Mesothelial cell of epicardium (in vitro differentiated cells): ENCODE measurements at places on chromosomes 16 and 17. TPM values are rescaled to one million over a fixed set of nuclear protein-coding genes. Genes with fewer than 3 reads are reported as not detected.

The TMC5 gene
- total RNA-seq: 1.4 to 2.2 TPM (median 1.6 TPM) in 3 replicates

DNA sequence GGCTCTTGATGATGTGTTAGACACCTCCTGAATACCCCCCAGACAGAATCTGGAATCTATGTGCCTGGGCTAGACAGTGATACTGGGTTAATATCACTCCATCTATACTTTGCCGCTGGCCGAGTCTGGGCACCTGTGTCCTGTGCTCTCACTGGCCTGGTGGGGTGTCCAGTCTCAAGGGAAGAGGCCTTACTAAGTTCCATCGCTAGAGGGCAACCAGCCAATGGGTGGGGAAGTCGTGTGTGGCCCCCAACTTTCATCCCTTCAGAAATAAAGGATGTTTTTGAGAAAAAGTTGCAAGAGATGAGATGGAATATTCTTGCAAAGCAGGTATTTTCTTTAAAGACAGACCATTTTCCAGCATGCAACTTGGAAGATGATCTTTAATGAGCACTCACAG is 1.6 kb upstream of the GLP2R start:
- DNase-seq: no peak

- DNase-seq: no peak
Measured at GRCh38 chr17:43449470-43450248, 34.1 kb upstream of the DHX8 start.

DNA sequence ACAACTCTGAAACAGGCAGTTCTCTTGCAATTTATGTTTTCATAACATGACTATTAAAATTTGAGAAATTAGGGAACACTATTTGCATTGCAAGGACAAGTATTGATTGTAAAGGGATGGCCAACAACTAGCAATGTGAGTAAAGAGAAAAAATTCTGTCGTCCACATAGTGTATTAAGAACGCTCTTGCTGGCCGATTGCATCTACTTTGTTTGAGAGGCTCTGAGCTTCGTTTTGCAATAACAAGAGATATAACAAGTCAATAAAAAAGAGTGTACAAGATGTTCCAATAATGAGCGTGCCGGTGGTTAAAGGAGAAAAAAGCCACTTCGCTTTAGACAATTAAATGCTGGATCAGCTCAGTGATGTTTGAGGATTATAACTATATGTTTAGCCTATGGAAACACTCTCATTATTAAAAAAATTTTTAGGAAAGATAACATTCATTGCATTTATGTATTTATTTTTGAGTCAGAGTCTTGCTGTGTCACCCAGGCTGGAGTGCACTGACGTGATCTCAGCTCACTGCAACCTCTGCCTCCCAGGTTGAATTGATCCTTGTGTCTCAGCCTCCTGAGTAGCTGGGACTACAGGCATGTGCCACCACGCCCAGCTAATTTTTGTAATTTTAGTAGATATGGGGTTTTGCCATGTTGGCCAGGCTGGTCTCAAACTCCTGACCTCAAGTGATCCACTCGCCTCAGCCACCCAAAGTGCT is 19.2 kb upstream of the TOM1L1 start:
- no peak for DNase-seq

DNA sequence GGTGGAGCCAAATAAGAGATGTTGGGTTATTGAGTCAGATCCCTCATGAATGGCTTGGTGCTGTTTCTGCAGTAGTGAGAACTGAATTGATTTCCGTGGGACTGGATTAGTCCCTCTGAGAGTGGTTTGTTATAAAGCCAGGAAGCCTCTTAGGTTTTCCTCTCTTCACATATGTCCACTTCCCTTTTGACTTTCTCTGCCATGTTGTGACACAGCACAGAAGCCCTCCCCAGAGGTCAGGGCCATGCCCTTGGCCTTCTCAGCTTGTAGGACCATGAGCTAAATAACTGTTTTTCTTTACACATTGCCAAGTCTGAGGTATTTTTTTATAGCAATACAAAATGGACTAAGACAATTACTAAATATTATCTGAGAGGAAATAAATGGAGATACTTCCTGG is 10.3 kb upstream of the HAPSTR1 start:
- no peak for DNase-seq

DNA sequence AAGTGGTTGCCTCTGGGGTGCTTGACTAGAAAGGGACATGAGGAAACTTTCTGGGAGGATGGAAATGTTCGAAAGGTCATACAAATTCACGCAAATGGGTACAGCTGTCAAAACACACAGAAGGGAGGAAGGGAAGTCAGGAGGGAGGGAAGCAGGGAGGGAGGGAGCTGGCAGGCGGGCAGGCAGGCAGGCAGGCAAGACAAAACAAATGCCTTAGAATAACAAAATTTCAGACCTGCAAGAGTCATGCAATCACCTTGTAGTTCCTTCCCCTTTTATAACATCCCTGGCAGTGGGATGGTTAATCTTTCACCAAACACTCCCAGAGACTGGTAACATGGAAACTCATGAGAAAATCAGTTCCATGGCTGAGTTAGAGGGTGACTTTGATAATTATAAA is 189.2 kb downstream of the STX8 start:
- no peak for DNase-seq

The FOXF1 gene
- total RNA-seq: 1.9 to 2.6 TPM (median 1.9 TPM) in 3 replicates
